ENCODE measurements at places on chromosomes 12 and 14.
A peak's percentile ranks its signal among the peaks of the same experiment; 100 is the strongest.

GRCh38 chr12:1922985-1923384, 4.5 kb upstream of the CACNA2D4 start:
- DNase-seq = no peak

DNA sequence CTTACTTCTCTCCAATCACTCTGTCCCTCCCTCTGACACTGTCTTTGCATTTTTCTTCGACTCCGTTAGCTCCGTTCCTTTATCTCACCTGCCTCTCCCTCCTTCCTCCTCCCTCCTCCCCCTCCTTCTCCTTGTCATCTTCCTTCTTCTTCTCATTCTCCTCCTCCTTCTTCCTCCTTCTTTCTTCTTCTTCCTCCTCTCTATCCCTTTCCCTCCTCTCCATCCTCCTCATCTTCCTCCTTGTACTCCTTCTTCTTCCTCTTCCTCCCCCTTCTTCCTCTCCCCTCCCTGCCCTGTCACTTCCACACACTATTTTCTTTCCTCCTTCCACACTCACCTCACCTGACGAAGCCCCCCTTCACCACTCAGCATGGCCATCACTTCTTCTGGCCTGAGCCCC, 53.0 kb downstream of the HSPB8 start:
- no peak for DNase-seq

- peak; percentile 35 for DNase-seq
These were observed 73.4 kb upstream of the EIF5 start for GRCh38 chr14:103260629-103261124.

GRCh38 chr14:55101698-55102097, 27.4 kb upstream of the LGALS3 start:
- DNase-seq = no peak

DNA sequence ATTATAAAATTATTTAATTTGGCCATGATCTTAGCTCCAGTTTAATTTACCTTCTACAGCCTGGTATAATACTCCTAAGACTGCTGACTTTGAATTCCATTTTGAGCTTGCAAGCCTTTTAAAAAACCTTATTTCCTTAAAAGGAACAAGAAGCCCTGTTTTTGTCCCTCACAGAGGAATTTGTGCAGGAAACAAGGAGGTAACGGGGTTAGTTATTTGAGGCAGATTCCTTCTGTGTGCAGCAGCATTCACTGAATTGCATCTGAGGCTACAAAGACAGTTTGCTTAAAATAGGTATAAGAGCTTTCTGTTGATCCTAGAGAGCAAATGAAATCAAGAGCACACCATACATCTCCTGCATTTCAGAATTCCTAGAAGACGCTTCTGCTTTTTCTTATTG, 403.3 kb upstream of the PRICKLE1 start:
- DNase-seq = no peak

DNA sequence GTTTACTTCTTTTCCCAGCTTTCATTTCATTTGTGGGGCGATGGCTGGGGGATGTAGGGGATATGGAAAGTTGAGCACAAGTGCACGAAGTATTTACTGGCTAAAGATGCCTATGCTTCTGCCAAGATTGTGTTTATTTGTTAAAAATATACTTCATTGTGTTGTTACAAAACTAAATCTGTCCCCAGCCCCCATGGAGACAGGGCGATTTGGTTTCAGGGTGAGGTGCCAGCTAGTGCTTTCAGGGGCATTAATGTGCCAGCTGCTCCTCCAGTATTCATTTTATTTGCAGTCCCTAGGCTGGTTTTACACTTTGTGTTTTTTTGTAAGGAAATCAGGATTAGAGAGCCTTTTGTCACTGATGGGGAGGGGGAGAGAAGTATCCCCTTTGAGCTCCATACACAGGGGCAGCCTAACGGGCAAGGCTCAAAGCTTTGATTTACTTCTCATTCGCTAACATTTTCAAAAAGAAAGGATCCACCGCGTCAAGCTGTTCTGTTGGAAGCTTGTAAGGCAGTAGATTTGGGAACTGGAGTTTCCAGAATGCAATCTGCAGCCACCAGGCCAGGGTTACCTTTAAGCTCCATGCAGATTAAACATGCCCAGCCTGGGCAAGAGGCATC, 198.7 kb upstream of the PLEKHG7 start:
- DNase-seq = no peak

DNA sequence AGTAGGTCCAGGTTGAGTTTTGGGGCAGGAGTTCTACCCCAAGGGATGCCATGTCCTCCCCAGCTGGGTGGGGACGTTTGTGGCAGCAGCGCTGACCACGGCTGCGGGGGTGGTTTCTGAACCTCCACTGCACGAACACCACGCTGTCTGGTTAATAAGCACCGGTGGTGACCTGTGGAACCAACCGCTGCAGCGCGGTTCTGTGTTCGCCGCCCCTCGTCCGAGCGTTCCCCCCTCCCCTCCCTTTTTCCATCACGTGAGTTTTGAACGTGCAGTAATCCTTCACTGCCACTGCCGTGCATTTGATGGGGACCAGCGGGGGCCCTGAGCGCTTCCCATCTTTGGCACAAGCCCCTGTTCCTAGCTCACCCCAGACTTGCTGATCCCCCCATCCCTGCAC, 6.4 kb upstream of the ADSS1 start:
- DNase-seq = no peak

- no peak for DNase-seq
These were observed 4.0 kb downstream of the FOXG1 start for GRCh38 chr14:28770630-28771029.

DNA sequence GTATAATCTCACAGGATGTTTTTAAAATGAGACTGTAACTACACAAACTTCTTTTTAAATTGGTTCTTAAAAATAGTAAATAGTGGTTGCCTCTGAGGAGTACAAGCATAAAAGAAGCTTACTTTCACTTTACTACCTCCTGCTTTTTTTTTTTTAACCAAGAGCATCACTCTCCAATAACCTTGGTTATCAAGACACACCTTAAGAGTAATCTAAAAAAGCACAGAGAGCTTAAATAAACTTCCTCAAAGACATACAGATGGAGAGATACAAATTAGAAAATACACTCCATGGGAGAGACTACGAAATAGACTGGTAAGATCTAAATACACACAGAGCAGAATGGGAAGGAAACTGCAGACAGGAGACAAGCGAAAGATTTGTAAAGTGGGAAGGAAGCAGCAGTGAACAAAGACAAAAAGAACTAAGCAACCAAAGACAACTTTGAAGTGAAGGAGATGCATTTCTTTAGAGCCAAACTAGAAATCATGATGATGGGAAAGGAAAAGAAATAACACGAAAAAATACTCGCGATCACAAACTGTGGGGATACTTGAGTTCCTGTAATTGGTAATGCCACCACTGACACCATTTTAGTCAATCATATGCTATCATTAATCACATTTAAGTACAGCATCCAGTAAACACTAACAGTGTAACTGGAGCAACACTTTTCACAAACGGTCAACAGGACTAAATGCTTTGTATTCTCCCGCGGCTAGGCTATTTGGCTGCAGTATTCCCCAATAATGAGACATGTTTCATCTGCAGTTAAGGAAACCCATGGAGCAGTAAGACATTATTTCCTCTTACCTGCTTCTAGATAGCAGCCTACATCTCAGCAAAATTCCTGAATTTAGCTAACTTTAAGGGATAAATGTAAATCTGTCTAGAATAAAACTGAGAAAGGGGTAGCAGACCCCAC, 8.2 kb downstream of the SINHCAF start:
- DNase-seq = no peak

DNA sequence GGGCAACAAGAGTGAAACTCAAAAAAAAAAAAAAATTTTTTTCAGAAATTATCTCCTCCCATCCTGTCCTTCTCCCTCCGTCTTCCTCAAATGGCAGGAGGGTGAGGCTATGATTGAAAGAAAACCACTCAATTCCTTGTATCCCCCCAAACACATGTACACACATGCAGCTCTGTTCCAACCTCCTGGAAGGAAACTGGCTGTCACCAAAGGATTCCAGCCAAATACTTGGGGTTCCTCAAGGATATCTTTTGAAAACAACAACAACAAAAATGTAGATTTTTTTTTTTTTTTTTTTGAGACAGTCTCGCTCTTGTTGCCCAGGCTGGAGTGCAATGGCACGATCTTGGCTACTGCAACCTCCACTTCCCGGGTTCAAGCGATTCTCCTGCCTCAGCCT, 46.8 kb upstream of the VASH1 start:
- DNase-seq = no peak

GRCh38 chr12:4282103-4282891, 8.7 kb downstream of the CCND2 start:
- DNase-seq = no peak

GRCh38 chr14:100834082-100834793, 8.3 kb downstream of the MEG3 start:
- no peak for DNase-seq

DNA sequence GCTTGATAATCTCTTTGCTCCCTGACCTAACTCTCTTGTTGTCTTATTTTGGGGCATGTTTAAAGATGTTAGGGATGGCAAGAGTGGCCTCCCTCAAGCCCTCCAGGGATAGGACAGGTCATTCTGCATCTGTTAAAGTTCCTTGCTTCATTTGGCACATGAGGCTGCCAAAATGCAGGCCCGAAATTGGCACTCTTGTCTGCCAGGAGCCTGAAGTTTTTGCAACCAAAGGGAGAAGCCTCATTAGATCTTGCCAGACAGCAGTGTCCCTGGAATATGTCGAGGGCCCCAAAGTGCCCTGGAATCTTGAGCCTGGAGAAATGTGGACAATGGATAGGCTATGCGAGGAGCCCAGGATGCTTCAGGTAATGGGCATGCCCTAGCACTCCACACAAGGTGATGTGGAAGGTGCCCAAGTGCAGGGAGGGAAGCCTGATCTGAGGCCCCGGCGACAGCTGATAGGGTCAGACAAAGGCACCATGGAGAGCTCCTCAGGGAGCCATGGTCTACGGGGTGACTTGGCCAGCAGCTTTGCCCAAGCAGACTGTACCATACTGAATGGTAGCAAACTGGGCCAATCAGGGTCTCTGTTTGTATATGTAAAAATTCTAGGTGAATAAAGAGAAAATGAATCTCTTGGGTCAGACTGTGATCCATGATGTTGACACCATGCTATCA, 173.0 kb upstream of the WSCD2 start:
- DNase-seq = no peak

GRCh38 chr14:100052819-100053218, 12.4 kb upstream of the EVL start:
- DNase-seq = no peak

DNA sequence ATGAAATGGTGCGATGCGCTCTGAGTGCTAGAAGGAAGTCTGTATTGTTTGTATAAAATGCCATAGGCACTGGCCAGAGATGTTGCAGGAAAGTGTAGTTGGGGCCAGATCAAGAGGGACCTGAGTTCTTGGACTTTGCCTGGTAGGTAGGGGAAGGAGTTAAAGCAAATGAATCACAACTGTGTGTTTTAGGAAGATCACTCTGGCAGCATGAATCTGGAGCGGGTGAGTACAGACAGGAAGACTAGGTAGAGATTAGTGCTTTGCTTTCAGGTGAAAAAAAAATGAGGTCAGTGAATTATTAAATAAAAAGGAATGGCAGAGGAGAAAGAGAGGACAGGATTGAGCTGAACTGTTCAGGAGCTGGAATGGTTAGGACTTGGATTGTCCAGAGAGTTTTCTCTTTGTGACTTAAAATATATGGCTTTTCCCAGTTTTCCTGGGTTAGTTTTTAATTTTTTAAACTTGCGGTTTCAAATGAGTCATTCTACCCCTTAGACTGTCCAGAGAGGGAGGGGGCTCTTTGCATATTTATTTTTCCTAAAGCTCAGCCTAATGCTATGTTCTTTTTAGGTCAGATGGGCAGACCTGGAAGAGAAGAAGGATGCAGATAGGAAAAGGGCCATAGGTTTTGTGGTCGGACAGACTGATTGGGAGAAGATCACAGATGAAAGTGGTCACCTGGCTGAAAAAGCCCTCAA, 41.1 kb downstream of the PROX2 start:
- DNase-seq = no peak

GRCh38 chr14:93126111-93126510, 10.4 kb upstream of the ITPK1 start:
- no peak for DNase-seq

- no peak for DNase-seq
These were observed 9.0 kb downstream of the CHPT1 start for GRCh38 chr12:101706403-101706802.

- DNase-seq = no peak
These were observed 11.3 kb upstream of the HRK start for GRCh38 chr12:116892349-116893140.

GRCh38 chr12:46110223-46110611, 119.8 kb upstream of the SCAF11 start:
- peak; percentile 39 for DNase-seq

DNA sequence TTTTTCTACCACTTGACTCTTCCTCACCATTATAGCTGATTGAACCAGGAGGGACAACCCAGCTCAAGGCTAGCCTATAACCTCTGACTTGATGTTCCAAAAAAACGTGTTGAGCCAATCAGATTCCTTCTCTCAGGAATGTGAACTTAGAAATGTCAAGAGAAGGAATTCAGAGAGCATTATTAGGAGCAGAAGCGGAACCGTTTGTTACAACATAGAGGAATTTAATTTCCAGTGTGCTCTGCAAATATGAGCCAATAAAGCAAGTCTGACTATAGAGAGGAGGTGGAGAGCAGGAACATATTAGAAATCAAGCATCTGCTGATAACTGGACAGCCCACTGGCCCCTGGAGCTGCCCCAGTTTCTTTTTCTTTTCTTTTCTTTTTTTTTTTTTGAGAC, 15.3 kb upstream of the PELI2 start:
- no peak for DNase-seq

- no peak for DNase-seq
These were observed 146.3 kb downstream of the SCARB1 start for GRCh38 chr12:124717318-124717717.

- DNase-seq = no peak
These were observed 721.5 kb downstream of the SLC16A7 start for GRCh38 chr12:60317361-60317760.

DNA sequence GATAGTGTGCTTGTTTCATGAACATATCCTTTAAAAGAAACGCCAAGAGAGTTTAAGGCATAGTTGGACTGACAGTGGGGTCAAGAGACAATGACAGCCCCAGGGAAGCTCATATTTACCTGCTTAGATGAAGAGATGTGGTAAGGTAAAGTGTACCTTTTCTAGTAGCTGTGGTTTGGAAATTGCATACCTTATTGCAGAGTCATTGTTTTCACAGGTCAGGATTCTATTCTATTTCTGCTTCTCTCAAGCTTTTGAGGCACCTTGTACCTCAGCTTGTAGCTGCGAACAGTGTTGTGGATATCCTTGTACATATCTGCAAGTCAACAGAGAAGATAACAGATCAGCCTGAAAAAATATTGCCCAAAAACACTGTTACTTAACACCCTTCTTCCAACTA, 47.7 kb downstream of the ATP6V1D start:
- no peak for DNase-seq

GRCh38 chr14:97178781-97179180, 381.6 kb downstream of the VRK1 start:
- no peak for DNase-seq

DNA sequence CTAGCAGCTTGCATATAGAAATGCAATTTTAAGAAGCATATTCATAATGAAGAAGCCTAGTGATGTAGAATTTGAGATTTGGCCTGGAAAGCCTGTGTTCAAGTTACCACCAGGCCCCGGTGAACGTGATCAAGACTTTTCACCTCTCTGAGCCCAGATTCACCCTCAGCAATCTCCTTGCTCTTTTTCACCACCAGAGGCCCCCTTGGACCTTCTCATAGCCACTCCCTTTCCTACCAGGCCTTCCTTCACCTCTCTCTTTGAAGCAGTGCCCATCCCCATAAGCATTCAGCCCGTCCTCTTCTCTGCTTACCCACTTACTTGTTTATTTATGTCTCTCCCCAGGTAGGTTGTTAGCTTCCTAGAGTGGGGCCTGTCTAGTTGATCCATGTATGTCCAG, 1280.9 kb downstream of the AACS start:
- no peak for DNase-seq

GRCh38 chr12:97235102-97235501, 227.5 kb upstream of the RMST start:
- no peak for DNase-seq

GRCh38 chr14:49092345-49092744, 493.8 kb downstream of the RPS29 start:
- no peak for DNase-seq

Data from left ventricle myocardium inferior (tissue), 1 donor.